ENCODE measurements at places on chromosomes 5 and 9.

DNA sequence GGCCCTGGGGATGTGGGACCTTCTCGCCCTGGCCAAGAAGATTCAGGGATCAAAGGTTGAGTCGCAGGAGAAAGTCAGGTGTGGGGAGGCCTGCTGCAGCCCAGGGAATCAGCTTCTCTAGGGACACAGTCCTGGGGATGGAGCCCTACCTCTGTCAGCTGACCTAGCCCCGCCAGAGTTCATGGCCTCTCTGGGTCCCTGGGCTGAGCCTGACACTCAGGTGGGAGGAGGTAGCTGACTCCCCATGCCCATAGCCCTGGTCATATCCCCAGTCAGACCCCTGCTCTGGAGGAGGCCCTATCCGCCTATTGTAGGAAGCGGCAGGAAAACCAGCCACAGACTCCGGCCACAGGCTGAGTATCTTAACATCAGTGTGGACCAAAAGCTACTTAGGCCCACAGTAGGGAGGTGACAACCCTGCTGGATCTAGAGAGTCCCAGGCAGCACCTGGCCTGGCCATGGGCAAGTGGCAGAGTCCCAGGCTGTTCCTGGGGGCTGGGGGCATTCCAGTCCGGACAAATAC lies 15.0 kb upstream of the MRNIP start:
- peak; percentile 39 for DNase-seq

DNA sequence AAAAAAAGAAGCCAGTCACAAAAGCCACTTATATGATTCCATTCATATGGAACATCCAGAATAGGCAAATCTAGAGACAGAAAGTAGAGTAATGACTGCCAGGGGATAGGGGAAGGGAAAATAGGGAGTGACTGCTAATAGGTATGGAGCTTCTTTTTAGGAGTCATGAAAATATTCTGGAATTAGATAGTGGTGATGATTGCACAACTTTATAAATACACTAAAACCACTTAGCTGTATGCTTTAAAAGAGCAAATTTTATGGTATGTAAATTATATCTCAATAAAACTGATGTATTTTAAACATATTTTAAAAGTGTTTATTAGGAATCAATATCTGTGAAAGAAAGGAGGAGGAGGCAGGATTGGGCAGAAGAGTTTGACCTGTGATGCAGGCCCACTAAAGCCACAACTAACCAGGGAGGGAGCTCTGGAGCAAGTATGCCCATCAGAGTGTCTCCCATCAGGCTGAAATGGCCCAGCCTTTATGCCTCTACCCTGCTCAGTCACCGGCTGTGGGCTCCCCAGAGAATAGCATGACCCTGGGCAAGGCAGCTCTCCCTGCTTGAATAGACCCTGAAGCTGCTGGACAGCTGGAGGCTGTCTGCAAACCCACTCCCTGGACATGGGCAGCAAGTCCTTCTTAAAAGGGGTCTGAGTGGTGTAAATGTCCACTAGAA lies 96.0 kb upstream of the SLC44A1 start:
- DNase-seq, result no peak

DNA sequence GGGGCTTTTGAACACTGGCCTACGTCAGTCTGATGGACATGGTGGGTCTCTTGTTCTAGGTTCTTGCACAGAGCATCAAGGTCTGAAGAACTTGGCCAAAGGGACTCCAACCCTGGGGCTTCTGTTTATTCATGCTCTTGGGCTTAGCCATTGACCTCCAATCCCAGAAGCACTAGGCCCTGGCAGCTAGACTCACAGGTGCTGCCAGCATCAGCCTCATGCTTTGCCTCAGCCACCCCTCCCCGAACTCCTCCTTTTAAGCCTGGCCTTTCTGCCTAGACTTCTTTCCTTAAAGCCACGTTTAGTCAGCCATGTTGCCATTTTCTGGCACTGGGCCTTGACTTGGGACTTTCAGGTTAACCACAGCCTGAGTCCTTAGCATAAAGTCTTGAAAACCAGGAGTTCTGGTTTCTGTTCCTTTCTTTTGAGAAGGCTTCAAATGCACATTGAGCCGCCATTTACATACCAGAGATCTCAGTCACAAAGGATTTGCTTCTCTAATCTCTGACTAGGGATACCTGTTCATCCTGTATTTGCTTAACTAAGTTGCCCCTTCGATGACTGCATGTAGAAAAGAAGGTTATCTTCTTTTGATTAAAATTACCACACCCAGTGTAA lies 54.7 kb downstream of the ANGPTL2 start:
- no peak for DNase-seq

DNA sequence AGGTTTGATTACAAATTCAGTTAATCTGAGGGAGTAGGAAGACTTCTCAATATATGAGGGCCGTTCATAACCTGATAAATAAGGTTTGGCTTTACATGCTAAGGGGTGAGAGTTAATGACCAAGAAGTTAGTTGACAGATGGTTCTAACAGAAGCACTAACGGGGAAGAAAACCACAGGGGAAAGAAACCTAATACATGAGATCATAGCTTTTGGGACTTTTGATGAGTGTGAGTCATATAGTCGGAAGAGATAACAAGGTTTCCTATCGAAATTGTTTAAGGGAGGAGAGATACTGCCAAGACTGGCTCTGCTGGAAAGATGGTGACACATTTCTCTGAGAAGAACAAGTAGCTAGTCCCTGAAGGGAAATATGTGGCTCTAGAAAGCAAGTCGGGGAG lies 140.1 kb downstream of the COX7C start:
- DNase-seq, result no peak

GRCh38 chr5:36369219-36369690 lies 67.6 kb upstream of the RANBP3L start:
- DNase-seq, result no peak

DNA sequence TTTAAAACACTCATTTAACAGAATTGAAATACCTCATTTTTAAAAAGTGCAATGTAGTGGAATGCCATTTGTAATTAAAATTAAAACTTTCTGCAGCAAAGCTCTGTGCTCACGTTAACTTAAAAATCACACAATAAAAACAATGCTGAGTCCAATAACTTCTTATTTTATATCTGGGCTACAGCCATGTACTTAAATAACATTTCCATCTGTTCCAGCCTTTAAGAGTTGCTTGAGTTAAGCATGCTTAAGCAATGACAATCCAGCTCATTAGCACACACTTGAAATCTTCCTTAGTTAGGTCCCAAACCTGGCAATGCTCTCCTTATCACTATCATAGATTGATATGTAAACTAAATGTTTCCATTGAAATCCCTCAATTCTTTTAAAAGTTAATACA lies 132.3 kb upstream of the CDH12 start:
- peak; percentile 0 for DNase-seq

GRCh38 chr5:57163553-57164006 lies 10.3 kb upstream of the GPBP1 start:
- DNase-seq, result no peak

GRCh38 chr5:76269259-76269931 lies 133.7 kb upstream of the IQGAP2 start:
- DNase-seq, result no peak

DNA sequence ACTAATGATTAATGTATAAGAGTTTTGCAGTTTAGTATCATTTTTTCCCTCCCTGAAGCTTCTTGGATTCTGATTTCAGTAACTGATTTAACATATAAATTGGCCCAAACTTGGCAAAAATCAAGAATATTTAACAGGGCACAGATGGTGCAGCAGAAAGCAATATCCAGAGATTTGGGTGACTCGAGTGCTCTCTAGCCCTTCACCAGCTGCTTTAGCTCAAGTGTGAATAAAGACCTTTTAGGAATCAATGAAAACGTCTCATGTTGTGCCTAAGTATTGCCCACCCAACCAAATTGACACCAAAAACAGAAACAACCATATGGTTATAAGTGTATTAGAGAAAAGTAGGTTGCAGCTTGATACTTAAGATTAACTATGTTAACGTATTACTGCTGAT lies 933.4 kb upstream of the PTPRD start:
- no peak for DNase-seq

DNA sequence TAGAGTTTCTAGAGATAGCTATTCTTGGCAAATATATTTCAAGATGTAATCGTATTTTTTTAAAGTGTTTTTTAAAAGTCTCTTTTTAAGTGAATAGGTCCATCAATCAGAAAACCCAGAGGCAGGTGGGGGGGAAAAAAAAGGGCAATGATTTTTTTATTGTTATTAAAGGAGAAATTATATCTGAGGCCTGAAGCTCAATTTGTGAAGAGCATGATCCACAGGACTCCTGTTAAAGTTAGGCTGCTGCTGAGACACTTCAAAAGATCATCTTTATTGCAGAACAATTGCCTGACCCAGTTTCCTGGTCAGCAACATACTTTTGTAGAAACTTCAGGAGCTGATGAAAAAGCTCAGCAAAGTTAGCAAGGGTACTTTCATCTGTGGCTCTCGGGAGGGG lies 326.2 kb downstream of the RASEF start:
- DNase-seq, result no peak

GRCh38 chr9:71249729-71250317 lies 128.4 kb upstream of the TRPM3 start:
- DNase-seq, result peak; percentile 60

GRCh38 chr9:4661611-4662010 lies 483 bp upstream of the PLPP6 start:
- no peak for DNase-seq

DNA sequence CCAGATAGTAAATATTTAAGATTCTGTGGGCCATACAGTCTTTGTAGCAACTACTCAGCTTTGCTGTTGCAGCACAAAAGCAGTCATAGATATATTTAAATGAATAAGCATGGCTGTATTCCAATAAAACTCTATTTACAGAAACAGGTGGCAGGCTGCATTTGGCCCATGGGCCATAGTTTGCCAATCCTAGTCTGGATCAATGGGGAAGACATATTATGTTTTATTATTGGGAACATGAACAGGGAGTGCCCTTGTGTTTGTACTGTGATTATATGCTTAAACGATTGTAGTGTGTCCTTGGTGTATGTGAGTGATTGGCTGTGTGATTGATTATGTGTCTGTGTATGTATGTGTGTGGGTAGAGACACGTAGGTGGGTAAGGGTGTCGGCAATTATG lies 12.0 kb upstream of the CCL27 start:
- no peak for DNase-seq

GRCh38 chr9:122684851-122685250 lies 9.9 kb downstream of the OR1L3 start:
- no peak for DNase-seq

GRCh38 chr9:71218774-71219173 lies 97.4 kb upstream of the TRPM3 start:
- no peak for DNase-seq

DNA sequence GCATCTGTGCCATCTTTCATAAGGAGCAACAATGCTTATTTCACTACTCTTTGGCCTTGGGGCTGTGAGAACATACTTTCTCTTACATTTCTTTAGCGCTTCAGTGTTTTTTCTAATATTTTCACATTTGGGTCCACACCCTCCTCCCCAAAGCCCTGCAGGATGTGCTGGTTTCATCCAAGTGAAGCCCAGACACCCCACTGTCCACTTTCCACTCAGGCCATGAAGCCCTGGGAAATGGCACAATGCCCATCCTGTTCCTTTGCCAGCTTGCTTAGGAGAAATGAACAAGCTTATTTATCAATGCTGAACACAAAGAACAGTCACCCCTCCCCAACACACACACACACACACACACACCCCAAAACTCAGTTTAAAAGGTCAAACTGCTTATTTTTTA lies 17.3 kb upstream of the TMOD1 start:
- DNase-seq, result no peak

GRCh38 chr9:36988848-36989247 lies 45.2 kb downstream of the PAX5 start:
- DNase-seq, result no peak

DNA sequence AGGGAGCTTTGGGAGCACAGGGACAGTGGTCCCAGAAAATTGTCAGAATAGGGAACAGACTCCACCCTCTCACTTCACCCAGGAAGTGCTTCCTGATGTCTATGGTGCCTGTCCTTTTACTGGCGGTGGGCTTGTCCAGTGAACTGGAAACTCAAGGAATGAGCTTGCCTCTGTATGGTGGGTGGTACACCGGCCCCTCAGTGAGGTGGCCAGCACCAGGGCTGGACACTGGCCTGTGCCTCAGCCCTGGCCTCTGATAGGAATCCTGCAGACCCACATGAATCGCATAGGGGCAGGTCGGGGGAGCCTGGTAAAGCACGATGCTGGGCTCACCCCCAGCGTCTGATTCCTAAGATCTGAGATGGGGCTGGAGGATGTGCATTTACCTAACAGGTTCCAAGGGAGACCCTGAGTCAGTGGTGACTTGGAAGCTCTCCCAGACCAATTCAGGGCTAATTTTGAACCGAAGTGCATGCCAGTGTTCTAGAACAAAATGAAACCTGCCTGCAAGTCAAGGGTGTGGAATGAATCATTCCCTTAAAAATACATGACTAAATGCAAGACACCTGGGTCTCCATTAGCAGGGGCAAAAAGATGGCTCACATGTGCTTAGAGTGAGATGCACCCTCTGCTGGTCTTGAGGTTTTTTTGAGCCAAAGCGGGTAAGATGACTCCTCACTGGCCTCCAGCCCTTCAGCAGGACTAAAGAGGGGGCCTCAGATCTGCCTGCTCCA lies 178.3 kb downstream of the HSPA4 start:
- DNase-seq, result no peak

DNA sequence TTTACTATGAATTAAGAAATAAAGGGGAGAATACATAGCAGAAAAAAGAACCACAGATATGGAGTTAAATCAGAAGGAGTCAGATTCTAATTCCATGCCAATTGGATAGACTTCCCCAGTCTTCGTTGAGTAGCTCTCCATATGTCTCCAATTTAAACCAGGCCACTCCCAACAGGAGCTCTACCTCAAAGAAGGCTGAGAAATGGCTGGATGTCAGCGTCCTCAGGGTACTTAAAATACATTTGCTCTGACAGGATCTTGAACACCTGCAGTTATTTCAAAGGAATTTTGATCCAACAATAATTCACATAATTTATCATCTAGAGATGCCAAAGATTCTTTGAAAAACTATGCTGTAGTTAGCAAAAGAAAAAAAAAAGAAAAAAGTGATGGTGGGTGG lies 133.9 kb upstream of the FBN2 start:
- DNase-seq, result no peak

DNA sequence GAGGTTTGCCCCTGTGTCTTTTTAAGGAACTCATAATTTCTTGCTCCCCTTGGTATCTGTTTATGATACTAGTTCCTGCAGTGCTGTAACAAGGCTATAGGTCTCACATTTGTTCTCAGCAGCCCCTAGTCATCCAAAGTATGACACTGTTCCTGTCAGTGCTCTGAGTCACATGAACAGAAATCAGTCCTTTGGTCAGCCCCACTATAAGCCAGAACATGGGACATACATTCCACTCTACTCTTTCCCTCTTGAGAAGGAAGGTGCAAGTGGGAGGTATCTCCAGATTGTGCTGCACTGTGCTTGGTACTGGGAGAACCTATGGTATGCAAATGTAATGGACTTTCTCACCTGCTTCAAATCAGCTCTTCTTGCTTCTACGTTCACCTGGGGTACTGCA lies 87.0 kb downstream of the IARS1 start:
- no peak for DNase-seq

DNA sequence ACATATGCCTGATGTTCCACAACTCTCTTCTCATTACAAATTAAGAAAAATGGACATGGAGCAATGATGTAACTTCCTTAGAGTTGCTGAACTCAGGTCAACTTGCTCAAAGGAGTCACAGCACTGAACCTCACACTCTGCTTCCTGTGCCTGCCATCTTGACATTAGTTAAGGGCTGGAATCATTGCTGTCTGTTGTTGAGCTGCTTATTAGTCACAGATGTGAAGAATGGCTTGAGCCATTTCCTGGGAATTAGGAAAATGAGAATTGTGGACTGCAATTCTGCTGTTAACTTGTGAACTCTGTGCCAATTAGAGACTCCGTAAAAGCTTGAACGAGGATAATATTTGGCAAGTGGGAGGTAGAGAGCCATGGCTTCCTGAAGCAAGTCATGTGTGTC lies 212.0 kb downstream of the ADAMTS12 start:
- no peak for DNase-seq

GRCh38 chr5:171773106-171773505 lies 12.5 kb upstream of the SMIM23 start:
- no peak for DNase-seq

Data from left lung (tissue), 14 donors.